Bladder microvascular endothelial cell (primary cell): ENCODE measurements at places on chromosomes 6 and 20. TPM values are rescaled to one million over a fixed set of nuclear protein-coding genes. Genes with fewer than 3 reads are reported as not detected.

DBNDD2 gene
- 1.5 and 6.1 TPM in 2 replicates for total RNA-seq

KCNK16 gene
- total RNA-seq: not detected in 2 replicates

BMP7 gene
- total RNA-seq: not detected in 2 replicates

LTB gene
- total RNA-seq: 4.9 and 39.7 TPM in 2 replicates
